Naive thymus-derived CD4-positive, alpha-beta T cell (primary cell): ENCODE measurements at places on chromosomes 11 and 22. TPM values are rescaled to one million over a fixed set of nuclear protein-coding genes. Genes with fewer than 3 reads are reported as not detected.

DNA sequence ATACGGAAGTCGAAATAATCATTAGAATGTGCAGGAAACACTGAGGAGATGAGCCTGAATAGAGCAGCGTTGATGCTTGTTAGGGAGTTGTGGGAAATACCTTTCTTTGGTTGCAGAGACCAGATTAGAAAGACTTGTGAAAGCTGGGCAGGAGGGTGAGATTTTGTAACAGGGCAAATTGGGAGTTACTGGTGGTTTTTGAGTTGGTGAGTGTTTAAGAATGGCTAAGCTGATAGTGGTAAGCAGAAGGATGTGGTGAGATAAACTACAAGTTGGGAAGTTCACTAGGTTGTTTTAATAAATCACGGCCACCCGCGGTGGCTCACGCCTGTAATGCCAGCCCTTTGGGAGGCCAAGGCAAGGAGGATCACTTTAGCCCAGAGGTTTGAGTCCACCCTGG, 34.4 kb downstream of the MCAM start:
- no peak for DNase-seq
- H3K4me1 ChIP-seq, result peaks cover 6% of the 10 kb centered on the region
- H3K36me3 ChIP-seq, result peaks cover 50% of the 10 kb centered on the region
- H3K27me3 ChIP-seq, result no peaks in the 10 kb centered on the region

Gene ADM2
- total RNA-seq, result 4.0 TPM

DNA sequence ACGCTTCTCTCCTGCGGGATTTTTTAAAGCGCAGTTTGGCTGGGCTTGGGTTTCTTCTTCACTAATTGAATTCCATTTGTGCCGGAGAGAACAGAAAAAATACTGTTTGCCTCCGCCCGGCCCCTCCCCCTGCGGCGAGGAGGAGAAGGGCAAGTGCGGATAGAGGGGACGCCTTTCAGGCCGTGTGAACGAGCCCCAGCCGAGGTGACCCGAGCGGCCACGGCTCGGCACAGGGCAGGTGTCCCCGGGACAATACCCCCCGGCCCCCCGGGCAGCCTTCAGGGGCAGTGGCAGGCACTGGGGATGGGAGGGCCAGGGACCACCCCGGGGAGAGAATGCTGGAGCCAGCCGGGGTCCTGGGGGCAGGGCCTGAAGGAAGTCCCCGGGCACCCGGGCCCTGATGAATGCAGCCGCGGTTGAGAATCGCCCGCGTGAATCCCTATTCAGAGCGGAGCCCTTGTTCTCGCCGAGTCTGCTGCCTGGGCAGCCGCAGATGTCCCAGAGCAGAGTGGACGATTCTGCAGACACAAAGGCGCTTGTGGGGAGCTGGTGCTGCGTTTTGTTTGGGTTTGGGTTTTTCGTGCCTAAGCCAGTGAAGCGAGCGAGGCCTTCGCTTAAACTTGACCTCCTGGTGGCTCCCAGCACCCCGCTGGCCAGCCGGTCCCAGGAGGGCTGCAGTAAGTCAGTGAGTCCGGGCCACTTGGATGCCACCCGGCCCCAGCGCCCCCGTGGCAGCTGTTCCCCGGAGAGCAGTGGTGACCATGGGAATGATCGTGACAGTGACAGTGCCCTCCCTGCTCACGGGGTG, 96.0 kb downstream of the WNT7B start:
- no peak overlapping the region for H3K27ac ChIP-seq
- H3K27me3 ChIP-seq, result no peaks in the 10 kb centered on the region
- no peak for DNase-seq
- H3K4me1 ChIP-seq, result no peaks in the 10 kb centered on the region
- no peaks in the 10 kb centered on the region for H3K36me3 ChIP-seq
- no peak overlapping the region for H3K4me3 ChIP-seq

GRCh38 chr11:133271206-133271605, 261.1 kb downstream of the OPCML start:
- H3K4me1 ChIP-seq, result no peaks in the 10 kb centered on the region
- DNase-seq, result no peak
- no peak overlapping the region for H3K4me3 ChIP-seq
- H3K27ac ChIP-seq, result no peak overlapping the region
- no peaks in the 10 kb centered on the region for H3K27me3 ChIP-seq
- no peaks in the 10 kb centered on the region for H3K36me3 ChIP-seq

Gene TEX54
- not detected in 2 replicates for total RNA-seq

Gene TRIM51
- 0.32 TPM for total RNA-seq
